ENCODE measurements at places on chromosomes 16 and 17.

DNA sequence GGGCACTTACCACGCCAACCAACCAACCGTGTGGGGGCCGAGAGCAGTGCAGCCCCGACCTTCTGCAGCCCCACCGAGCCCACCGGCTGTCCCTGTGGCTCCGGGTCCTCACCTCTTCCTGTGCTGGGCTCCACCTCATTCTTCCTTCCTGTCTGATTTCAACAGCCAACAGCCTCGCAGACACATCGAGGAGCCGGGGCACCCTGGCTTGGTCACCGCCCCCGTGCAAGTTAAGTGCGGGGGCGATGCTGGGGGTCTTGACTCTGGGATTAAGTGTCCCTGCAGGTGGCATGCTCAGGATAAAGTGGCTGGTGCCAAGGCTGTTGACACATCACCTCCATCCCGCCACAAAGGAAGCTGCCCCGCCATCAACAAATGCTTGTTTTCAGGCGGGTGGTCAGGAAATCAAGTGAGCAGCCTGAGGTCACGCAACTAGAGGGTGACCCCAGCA lies at the start of gene NLRC3:
NLRC3 (minus strand) TSS at position 102 of the 451 bp plus-strand sequence. CDS start 12,367 bp downstream, outside the sequence.
- DNase-seq, result no peak

DNA sequence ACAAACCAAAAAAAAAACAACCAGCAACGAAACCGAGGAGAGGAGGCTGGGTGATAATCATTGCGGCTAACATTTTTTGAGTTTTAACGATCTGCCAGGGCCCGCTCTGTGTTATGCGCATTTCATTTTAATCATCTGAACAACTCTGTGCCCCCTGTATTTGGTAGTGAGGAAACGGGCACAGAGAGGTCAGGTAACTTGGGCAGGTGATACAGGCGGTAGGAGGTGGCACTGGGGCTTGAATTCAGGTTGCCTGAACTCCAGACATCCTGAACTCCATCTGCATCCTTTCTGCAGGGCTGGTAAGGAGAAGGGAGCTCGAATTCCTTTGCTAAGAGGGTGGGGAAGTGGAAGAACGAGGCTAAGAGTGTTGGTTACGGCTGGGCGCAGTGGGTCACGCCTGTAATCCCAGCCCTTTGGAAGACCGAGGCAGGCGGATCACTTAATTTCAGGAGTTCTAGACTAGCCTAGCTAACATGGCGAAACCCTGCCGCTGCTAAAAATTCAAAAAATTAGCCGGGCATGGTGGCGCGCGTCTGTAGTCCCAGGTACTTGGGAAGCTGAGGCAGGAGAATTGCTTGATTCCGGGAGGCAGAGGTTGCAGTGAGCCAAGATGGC lies 1.1 kb downstream of the CLUAP1 start:
- DNase-seq, result no peak

DNA sequence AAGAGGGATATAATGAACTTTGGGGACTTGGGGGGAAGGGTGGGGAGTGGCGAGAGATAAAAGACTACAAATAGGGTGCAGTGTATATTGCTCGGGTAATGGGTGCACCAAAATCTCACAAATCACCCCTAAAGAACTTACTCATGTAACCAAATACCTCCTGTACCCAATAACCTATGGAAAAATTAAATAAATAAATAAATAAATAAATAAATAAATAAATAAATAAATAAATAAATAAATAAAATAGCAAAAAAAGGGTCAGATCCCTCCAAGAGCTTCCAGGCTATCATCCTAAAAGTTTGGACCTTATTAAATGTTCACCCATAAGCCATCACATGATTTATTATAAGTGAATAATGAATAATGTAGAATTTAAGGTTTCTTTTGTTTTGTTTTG lies 636.1 kb upstream of the C16orf82 start:
- no peak for DNase-seq

DNA sequence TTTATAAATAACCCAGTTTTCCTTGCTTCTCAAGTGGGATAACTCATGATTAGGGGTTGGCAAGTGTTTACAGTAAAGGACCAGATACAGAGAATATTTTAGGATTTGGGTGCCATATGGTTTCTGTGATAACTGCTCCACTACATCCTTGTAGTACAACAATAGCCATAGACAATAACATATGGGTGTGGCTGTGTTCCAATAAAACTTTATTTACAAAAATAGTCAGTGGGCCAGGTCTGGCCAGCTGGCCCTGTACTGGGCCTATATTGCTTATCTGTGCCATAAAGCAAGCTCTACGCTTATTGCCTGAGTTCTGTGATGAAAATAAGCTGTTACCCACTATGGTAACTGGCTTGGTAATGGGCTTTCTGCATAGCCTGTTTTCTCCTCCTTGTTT lies 386.5 kb upstream of the RBFOX1 start:
- no peak for DNase-seq
